ENCODE measurements at places on chromosomes 3 and 15.

GRCh38 chr3:132709761-132710160 is 12.4 kb downstream of the NPHP3 start:
- no peak for DNase-seq

- no peak for DNase-seq
These were observed at the start of gene UROC1 for GRCh38 chr3:126517291-126517951. UROC1 (minus strand) TSS chr3:126517773; CDS start chr3:126517719, 54 bp downstream.

GRCh38 chr3:136733317-136733833 is 18.8 kb downstream of the STAG1 start:
- DNase-seq: no peak

DNA sequence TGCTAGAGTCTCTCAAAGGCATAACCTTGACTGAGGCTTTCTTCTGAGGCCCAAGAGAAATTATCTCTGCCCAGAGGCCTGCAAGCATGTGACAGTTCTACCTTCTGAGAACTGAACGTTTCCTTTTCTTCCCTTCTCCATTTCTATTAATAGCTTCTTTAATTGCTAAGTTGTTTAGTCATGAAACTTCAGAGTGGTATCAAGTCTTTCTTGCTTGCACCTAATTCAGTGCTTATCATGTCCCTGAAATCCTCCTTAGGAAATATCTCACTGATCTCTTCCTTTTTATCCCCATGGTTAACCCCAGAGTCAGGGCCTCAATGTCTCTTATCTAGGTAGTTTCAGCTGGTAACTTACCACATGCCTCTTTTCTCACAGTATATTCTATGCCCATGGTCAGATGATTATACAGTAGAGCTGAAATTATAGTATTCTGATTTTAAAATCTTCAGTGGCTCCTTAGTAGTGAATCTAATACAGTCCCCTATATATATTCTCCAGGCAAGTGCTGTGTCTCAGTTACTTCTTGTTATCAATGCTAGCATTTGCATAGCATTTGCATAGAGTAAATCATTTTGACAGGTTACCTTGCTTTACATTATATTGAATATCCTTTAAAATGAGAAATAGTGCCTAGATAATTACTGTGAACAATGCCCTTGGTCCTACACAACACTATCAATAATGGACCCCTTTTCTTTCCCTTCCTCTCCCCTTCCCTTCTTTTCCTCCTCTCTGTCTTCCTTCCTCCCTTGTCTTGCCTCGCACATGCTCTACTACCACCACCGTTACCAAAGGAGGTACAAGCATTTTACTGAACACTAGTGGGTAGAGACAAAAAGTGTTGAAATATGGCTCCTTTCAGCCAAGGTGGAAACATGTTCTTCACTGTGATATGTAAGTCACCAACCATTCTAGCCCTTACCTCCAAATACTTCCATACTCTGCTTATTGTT is 33.0 kb downstream of the KBTBD8 start:
- DNase-seq: no peak

DNA sequence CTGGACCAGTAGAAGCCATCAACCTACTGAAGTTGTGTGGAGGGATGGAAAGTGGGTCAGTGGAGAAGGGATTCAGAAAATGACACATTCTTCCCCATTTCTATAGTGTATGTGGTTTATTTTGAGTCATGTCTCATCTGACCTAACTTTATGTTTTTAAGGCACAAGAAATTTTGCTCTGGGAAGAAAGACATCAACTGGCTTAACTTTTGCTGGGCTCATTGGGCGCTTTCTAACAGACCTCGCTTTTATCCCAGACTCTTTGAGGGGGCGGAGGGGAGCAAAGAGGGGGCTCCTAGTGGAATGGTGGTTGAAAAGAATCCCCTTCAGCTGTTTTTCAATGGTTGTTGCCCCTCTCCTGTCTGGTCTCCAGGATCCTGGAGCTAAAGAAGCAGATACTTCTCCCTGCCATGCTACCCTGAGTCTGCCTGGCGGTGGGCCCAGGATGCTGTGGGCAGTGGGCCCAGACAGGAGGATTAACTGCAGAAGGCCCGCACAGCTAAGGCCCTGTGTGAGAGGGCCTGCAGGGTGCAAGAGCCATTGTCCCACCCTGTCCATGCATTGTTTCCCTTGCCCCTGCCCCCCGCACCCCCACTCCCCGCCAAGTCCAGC is 14.5 kb downstream of the CSRNP1 start:
- no peak for DNase-seq

DNA sequence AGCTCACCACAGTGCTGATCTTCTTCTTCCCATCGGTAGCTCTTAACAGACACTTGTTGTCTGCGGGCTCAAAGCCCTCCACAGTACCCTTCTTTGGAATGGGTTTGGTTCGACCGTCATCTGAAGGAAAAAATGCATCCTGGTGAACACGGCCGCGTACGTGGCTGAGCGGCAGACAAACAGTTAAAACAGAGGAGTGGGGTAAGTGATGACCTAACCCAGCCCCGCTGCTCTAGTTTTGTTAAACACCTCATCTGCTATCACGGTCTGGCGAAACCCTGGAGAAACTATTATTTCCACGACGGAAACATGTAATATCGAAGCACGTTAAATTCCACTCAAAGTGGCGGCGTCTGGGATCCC is 725 bp downstream of the SRP14 start:
- no peak for DNase-seq

GRCh38 chr3:55246033-55246432 is 241.1 kb downstream of the WNT5A start:
- no peak for DNase-seq

DNA sequence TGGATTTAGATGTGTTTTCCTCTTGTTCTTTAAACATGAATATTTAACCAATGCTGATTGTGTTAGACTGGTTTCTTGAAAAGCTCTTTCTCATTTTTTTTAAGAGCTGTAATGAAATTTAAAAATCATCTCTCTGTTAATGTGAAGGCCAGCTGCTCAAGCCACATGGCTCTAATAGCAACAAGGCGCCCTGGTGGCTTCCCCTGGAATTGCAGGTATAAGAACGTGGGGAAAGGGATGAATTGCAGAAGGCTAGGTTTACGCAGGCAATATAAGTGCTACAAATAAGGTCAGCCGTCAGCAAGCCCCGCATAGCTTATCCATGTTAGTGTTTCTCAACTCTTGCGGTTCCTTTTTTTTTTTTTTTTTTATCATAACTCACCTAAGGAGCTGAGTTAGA is 108.5 kb downstream of the SAMMSON start:
- DNase-seq: no peak
